Aorta (tissue), 5 donors: ENCODE measurements at places on chromosomes 12 and 14. TPM values are rescaled to one million over a fixed set of nuclear protein-coding genes. Genes with fewer than 3 reads are reported as not detected.
A peak's percentile ranks its signal among the peaks of the same experiment; 100 is the strongest.

DNA sequence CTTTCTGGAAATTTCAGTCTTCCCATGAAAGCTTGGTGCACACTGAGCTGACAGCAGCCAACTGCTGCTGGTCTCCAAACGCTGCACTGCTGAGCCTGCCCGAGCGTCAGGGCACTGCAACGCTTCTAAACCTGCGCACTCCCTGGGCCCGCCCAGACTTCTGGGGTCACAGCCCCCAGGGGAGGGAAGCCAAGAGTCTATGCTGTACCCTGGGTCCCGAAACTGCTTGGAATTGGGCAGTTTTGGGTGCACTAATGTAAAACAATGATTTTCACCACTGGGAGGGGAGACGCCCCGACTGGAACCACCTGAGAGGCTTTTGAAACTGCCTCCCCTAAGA lies 32.0 kb downstream of the CCDC92 start:
- H3K4me1 ChIP-seq, result no peaks in the 10 kb centered on the region
- H3K36me3 ChIP-seq, result no peaks in the 10 kb centered on the region
- H3K27me3 ChIP-seq, result no peaks in the 10 kb centered on the region
- DNase-seq, result no peak

Gene HCAR1
- total RNA-seq, result 0.33 TPM

DNA sequence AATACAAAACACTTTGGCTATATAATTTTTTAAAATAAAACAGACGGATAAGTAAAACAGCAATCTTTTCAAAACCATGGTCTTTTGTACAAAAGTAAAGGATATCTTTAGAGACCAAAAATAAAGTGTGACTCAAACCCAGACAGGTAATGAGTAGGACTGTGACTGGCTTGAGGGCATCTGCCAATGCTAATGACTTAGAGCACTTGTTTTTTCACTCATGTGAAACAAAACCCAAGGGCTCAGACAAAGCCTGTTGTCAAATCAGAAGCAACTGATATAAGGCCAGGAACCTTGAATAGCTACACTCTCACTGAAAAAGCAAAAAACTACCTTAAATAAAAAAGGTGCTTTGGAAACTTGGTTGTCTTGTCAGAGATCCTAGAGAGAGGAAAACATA lies 357.4 kb downstream of the TMEM117 start:
- no peak for DNase-seq
- no peaks in the 10 kb centered on the region for H3K36me3 ChIP-seq
- H3K27me3 ChIP-seq, result no peaks in the 10 kb centered on the region
- no peak overlapping the region for H3K27ac ChIP-seq

- H3K27me3 ChIP-seq, result no peaks in the 10 kb centered on the region
- no peaks in the 10 kb centered on the region for H3K36me3 ChIP-seq
- no peak overlapping the region for H3K27ac ChIP-seq
- no peak for DNase-seq
These were observed 132.8 kb upstream of the CPSF6 start for GRCh38 chr12:69106482-69107118.

GRCh38 chr14:92888896-92889295 lies 34.1 kb upstream of the CHGA start:
- H3K36me3 ChIP-seq, result no peaks in the 10 kb centered on the region
- no peak overlapping the region for H3K27ac ChIP-seq
- H3K27me3 ChIP-seq, result no peaks in the 10 kb centered on the region
- no peak for DNase-seq

- no peak overlapping the region for H3K27ac ChIP-seq
- peaks cover 10% of the 10 kb centered on the region for H3K36me3 ChIP-seq
- H3K4me3 ChIP-seq, result no peak overlapping the region
- no peak for DNase-seq
- H3K4me1 ChIP-seq, result no peaks in the 10 kb centered on the region
These were observed 14.3 kb upstream of the PAPLN start for GRCh38 chr14:73223049-73223448.

Gene SAMD15
- total RNA-seq, result 0.71 TPM

- peaks cover 5% of the 10 kb centered on the region for H3K4me1 ChIP-seq
- no peaks in the 10 kb centered on the region for H3K36me3 ChIP-seq
- H3K4me3 ChIP-seq, result no peak overlapping the region
- no peak for DNase-seq
- no peaks in the 10 kb centered on the region for H3K27me3 ChIP-seq
These were observed 6.7 kb downstream of the KRT81 start for GRCh38 chr12:52284562-52285171.

DNA sequence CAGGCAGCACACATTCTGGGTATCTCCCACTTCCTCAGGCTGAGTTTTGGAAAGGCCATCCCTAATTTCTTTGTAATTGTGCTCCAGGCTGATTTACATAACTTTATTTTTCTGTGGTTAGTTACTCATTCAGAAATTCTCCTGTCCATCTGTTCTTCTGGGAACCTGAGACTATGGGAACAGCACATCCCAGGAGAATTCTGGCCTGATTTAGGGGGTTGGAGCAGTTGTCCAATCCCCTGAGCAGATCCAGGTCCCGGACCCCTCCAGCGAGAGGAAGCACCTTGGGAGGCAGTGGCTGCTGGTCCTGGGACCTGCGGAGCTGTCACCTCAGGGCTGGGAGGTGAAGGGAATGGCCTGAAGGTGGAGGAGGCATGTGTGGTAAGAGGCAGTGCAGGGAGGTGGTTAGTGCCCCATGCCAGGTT lies 40.4 kb downstream of the TSPAN9 start:
- H3K4me3 ChIP-seq, result no peak overlapping the region
- H3K27me3 ChIP-seq, result no peaks in the 10 kb centered on the region
- no peaks in the 10 kb centered on the region for H3K36me3 ChIP-seq

GRCh38 chr12:102633981-102634605 lies 153.7 kb upstream of the IGF1 start:
- no peaks in the 10 kb centered on the region for H3K4me1 ChIP-seq
- no peaks in the 10 kb centered on the region for H3K27me3 ChIP-seq
- DNase-seq, result no peak
- no peaks in the 10 kb centered on the region for H3K36me3 ChIP-seq
- no peak overlapping the region for H3K4me3 ChIP-seq

DNA sequence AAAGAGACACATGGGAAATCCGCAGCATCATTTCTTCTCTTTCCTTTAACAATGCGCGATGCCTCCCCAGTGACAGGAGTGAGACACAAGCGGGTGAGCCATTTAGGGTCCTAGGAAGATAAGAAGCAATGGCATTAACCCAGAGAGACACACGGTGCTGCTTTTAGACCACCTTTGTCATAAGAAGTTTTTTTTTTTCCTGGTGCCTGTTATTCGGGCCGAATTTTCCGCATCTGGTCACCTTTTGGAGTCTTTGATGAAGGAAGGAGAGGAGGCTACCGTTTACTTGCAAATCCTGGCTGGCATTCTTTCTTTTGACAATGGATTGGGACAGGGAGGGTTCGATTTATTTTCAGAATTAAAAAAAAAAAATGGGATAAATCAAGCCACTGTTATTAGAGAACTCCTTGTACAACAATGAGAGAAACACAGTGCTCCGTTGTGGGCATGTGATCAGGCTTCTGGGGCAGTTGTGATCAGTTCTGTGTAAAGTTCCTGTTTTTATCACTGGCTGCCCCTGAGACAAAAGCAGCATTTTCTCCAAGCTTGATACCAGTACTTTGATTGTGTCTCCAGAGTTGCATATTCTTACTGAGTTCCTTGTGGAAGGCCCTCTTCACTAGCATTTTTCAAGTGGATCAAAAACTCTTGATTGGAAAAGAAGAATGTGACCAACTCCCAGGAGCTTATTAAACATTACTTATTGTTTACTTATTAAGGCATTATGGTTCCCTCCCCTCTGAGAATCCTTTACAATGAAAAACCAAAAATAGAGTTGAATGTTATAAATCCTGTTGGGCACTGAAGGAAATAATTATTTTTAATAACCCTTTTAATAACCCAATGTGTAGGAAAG lies 1.1 kb downstream of the DIP2B start:
- H3K27ac ChIP-seq, result no peak overlapping the region
- no peaks in the 10 kb centered on the region for H3K4me1 ChIP-seq
- DNase-seq, result peak; percentile 58
- no peaks in the 10 kb centered on the region for H3K36me3 ChIP-seq
- H3K4me3 ChIP-seq, result peak overlapping the region; percentile 61

- no peaks in the 10 kb centered on the region for H3K27me3 ChIP-seq
- no peaks in the 10 kb centered on the region for H3K4me1 ChIP-seq
- H3K27ac ChIP-seq, result no peak overlapping the region
- H3K4me3 ChIP-seq, result no peak overlapping the region
- DNase-seq, result no peak
These were observed 296.4 kb downstream of the DPF3 start for GRCh38 chr14:72597252-72598233.

DNA sequence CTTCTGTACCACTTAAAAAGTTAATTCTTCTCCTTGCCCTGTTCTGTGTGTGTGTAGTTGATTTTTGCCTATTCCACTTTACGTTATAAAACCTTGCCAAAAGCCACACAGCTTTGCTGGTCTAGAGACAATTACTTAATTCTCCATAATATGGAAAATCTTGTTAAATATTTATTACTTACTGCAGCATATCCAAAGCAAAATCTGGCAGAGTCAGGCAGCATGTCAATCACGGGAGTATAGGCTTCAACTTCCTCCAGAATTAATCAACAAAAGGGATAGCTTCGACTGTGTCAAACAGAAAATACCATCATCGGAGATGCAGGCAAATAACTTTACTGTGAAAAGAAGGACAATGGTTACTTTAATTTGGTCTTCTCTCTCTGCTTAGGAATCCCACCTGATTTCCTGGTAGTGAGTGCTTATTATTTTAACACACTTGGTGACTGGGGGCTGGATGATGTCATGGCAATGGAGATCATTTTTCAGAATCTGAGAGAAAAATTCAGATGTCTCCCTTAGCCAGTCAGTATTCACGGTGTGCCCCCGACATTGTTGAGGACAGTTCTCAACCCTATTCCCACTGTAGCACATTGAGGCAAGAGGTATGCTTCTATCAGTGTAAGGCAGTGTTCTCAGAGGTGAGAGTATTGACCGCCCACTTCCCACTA lies 3.7 kb upstream of the MSRB3 start:
- H3K27me3 ChIP-seq, result no peaks in the 10 kb centered on the region
- no peaks in the 10 kb centered on the region for H3K36me3 ChIP-seq
- DNase-seq, result no peak
- H3K4me1 ChIP-seq, result no peaks in the 10 kb centered on the region
- no peak overlapping the region for H3K27ac ChIP-seq

Gene HDAC7
- total RNA-seq, result 144 TPM

Gene CHFR
- total RNA-seq, result 53.4 TPM

DNA sequence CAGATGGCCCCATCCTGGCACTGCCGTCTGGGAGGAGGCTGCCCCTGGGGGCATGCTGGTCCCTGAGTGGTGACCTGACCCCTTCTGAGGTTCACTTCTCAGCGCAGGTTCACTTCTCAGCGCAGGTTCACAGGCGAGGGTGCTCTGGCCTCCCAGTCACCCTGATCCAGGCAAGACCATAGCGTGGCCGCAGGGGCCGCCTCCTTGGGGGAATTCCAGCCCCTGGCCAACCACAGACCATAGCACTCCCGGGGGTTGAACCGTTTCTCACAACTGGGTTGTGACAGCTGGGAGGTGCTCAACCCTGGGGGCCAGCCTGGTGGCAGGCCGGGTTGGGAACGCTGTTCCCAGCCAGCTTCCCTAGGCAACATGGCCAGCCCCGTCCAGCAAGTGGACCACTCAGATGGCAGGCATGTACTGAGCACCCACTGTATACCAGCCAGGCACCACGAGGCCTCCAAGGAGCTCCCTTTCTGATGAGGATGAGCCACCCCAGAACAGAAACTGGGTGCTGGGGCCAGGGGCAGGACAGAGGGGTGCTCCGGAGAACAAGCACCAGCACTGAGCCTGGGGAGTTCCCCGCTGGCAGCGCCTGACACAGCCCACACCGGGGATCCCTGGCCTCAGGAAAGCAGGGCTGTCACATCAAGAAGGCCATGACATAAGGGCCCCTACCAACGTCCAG lies 28.3 kb upstream of the ZFP36L1 start:
- H3K4me3 ChIP-seq, result no peak overlapping the region
- no peaks in the 10 kb centered on the region for H3K4me1 ChIP-seq
- no peaks in the 10 kb centered on the region for H3K27me3 ChIP-seq
- H3K36me3 ChIP-seq, result no peaks in the 10 kb centered on the region

GRCh38 chr14:50608302-50608851 lies 48.4 kb downstream of the ATL1 start:
- H3K36me3 ChIP-seq, result no peaks in the 10 kb centered on the region
- H3K4me3 ChIP-seq, result no peak overlapping the region
- H3K27ac ChIP-seq, result no peak overlapping the region
- no peak for DNase-seq

GRCh38 chr12:52354200-52354599 lies 13.1 kb downstream of the KRT85 start:
- no peak overlapping the region for H3K27ac ChIP-seq
- H3K27me3 ChIP-seq, result no peaks in the 10 kb centered on the region
- no peak for DNase-seq
- H3K4me3 ChIP-seq, result no peak overlapping the region
- H3K4me1 ChIP-seq, result no peaks in the 10 kb centered on the region
- H3K36me3 ChIP-seq, result no peaks in the 10 kb centered on the region

GRCh38 chr14:86299994-86300393 lies 770.0 kb downstream of the FLRT2 start:
- H3K36me3 ChIP-seq, result no peaks in the 10 kb centered on the region
- no peak overlapping the region for H3K4me3 ChIP-seq
- no peak overlapping the region for H3K27ac ChIP-seq

DNA sequence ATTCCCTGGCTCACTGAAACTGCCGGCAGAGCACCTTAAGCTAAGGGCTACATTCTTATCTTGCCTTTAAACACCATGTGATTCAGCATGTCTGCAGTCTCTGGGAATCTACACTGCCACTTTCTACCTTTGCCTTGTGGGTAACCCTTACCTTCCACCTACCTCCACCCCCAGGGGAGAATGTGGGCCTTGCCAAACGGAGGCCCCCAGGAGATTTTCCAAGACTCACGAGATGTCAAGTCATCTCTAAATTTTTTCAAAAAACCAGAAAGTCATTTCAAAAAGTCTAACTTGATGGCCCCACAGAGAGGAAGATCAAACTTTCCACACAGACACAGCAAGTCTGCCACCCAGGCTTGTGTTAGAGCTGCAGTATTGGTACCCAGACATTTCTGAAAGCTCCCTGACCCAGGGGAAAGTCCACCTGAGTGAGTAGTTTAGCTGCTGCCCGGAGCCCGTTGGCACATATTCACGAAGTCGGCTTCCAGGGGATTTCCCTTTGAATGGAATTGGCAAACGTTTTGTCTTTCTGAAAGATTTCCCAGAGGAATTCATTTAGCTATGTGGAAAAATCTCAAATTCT lies 4.7 kb upstream of the PSMA6 start:
- no peak overlapping the region for H3K4me3 ChIP-seq
- no peaks in the 10 kb centered on the region for H3K4me1 ChIP-seq
- no peak for DNase-seq
- no peaks in the 10 kb centered on the region for H3K27me3 ChIP-seq

DNA sequence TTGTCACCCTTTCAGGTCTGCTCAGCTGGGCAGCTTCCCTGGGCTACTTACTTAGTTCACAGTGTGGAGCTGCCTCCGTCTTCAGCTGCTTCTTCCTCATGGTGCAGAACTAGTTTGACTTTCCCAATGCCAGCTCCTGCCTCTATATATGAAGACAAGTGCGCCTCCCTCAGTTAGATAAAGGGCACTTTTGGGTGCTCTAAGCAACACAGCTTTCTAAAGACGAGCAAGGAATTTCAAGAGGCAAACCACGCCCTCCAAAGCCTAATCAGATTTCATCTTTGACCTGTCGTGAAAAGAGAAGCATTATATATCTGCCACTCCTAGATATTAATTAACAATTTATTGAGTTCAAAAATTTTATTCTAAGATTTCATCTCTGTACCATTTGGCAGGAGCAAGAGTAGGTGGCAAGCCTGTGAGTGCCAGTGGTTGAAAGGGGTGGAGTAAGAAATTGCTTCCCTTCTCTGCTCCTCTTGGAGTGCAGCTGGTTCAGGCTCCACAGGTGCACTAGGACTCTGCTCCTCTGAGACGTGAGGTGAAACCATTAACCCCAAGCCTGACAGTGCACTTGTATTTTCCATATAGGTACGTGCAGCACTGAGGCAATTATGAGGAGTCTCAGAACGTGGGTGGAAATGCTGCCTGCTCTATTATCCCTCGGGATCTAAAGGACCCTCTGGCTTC lies 2.1 kb upstream of the SLC11A2 start:
- no peaks in the 10 kb centered on the region for H3K4me1 ChIP-seq
- H3K27me3 ChIP-seq, result no peaks in the 10 kb centered on the region
- no peak for DNase-seq
- H3K36me3 ChIP-seq, result no peaks in the 10 kb centered on the region
